ENCODE measurements at places on chromosomes 3 and 15.

- no peak for DNase-seq
These were observed 570.6 kb upstream of the UBE2E2 start for GRCh38 chr3:22632536-22632935.

DNA sequence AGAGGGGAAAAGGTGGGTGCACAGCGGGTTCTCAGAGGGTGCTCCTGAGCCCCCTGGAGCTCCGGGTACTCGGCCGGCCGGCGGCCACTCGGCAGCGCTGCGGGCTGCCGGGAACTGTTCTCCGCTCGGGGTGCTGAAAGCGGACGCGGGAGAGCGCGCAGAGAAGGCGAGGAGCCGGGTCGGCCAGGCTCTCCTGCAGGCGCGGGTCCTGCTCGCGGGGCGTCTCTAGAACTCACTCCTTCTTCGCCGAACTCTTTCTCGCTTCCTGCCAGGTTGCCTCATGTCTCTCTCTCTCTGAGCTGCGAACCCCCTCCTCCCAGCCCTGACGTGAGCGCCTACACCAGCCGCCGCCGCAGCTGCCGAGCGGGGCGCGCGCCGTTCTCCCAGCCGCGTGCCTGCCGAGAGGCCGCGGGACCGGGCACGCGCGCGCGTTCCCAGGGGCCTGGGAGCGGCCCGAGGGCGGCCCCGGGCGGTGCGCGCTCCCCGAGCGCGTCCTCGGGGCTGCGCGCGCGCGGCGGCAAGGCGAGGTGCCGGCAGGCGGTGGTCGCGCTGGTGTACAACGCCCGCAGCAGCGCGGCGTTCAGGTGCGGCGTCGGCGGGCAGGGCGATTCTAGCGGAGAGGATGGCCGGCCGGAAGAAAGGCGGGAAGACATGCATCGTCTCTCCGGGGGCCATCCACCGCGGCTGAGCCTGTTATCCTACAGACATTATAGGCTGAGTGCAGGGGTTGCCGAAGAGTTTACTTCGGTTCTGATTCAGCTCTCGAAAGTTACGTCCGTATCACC is at the start of gene PEX5L:
PEX5L (minus strand) TSS at position 267 of the 785 bp plus-strand sequence. CDS start 338 bp downstream, outside the sequence.
- no peak for DNase-seq

DNA sequence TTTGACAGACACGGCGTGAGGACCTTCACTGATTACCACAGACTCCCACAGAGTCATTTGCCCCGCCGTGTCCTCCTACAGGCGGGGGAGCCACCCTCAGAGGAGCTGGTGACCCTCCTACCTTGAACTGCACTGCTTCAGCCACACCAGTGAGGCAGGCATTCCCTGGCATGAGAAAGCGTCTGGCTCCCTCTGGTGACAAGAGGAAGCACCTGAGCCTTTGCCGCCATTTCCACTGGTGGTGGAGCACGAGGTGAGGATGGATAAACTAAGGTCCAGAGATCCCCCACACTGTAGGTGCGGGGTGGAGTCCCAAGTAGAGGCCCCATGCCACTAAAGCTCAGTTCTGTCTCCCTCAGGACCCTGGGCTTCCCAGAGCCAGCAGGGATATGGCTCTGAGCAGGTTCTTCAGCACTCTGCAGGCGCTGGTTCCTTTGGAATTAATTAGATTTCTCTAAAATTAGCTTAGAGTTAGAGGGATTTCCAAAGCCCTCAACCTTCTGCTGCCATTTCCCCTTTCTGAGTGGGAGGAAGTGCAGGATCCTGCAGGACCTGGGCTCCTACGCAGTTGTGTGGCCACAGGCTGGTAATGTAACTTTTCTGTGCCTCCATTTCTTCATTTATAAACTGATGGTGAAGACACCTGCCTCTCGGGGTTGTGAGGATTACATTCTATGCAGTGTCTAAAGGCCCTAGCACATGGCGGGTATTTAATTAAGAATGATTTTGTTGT is 224.0 kb downstream of the SLCO3A1 start:
- peak; percentile 71 for DNase-seq

DNA sequence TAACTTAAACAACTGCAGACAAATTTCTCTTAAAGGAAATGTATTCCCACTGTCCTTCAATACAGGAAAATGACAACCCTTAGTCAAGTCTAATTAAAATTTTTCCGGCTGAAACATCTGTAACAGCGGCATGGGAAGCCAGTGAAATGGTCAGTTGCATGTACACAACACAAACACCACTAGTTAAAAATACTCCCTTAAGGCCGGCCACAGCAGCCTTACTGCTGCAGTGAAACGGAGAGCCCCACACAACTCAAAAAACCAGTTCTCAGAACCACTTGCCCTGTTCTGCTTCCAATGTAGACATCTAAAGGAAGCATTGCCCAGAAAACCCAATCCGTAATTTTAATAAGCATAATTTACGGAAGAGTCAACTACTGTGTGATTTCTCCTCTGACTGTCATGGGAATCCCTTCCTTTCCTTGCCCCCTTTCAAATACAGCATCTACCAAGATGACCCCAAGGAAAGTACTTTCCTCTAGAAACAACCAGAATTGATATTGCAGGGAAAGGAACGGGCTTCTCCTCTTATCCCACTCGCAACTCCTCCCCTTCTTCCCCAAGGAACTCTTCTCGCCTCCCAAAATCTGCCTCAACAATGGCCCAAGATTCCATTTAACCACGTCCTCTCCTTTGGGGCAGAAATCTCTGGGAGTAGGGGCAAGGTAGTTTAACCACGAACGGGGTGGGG is 1.6 kb downstream of the FBN1 start:
- no peak for DNase-seq

DNA sequence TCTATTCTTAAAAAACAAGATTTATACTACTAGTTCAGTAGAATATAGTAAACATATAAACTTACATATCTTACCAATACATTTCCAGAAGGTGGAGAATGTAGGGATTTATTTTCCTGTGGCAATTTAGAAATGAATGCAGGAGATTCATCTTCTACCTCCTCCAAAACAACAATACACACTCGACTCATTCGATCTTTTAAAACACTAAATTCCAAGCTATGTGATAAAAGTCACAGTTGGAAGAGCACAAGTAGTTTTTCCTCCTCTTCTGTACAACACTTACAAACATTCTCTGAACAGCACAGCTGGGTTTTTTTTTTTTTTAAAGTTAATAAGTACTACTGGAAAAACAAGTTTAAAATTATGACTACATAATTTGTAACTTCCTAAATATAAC is 1.4 kb downstream of the ANKRD28 start:
- DNase-seq = no peak

GRCh38 chr3:105533960-105534359 is 167.3 kb downstream of the ALCAM start:
- no peak for DNase-seq

DNA sequence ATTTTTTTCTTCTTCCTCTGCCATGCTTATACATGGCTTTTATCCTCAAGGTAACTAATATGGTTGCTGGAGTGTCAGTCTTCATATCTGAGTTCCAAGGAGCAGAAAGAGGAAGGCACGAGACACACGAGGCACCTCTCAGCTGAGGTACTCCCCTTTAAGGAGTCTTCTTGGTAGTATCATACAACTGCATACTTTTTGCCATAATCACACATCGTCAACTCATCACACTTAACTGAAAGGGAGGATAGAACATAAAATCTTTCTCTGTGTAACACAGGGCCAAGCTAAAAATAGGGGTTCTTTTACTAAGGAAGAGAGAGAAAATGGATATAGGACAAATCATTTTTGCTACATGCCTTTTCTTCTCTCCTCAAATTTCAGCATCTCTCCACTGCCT is 104.2 kb downstream of the OXSM start:
- no peak for DNase-seq

GRCh38 chr3:70250492-70250891 is 61.9 kb downstream of the MDFIC2 start:
- no peak for DNase-seq

- DNase-seq = no peak
These were observed 66.1 kb upstream of the DLG1 start for GRCh38 chr3:197364410-197365071.

DNA sequence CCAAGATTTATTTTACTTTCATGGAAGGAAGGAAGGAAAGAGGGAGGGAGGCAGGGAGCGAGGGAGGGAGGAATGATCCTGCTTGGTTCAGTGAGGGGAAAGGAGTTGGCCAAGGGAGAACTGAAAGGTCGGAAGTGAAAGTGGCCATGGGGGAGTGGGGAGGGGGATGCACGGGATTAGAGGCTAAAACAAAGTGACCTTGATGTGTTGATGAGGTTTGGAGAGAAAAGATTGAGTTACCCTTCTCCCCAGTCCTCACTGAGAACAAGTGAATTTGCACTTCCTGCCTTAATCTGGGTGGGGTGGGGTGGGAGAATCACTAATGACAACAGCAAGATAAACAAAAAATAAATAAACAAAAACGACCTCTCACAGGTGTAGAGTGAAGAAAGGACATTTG is 212.0 kb upstream of the TLE3 start:
- no peak for DNase-seq

DNA sequence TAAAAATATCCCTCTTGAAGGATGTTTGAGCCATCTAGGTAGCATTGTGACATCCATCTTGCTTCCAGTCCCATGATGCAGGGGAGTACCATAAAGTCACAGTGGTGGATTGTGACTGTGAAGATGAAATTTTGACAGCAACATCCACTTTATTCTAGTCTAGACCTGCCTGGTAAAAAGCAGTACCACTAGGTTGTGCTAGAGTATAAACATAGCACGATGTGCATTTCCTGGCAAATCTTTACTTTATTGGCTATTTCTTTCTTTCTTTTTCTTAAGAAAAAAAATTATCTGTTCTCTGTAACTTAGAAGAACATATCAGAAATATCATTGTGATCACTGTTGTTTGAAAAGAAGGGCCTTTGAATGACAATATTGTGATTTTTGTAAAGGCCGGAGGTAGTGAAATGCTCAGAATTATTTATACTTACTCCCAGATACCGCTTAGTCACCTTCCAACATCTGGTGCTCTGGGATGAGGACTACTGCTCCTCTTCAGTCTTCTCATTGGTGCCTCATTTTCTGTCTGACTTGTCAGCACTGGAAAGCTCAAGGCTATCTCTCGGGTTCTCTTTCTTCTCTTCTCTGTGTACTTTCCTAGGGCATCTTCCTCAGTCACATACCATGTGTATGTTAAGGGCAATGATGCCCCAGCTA is 35.6 kb downstream of the AGBL1 start:
- no peak for DNase-seq

DNA sequence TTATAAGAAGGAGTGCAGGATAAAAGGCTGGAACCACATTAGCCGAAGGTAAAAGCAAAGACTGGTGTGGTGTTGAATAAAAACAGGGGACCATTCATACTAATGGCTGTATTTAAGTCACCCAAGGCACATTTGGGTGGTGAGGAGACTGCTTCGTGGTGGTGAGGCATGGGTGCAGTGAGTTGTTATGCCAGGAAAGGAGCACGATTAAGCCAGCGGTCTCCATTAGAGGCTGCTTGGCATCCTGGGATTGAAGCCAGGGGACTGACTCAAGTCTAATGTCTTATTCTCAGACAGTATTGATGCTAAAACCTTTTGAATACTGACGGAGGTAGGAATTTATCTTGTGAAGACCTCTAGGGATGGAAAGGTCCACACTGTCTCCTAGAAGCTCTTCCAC is 21.9 kb downstream of the FEM1B start:
- DNase-seq = no peak

GRCh38 chr3:147311716-147312115 is 94.6 kb downstream of the ZIC4 start:
- DNase-seq = no peak

- no peak for DNase-seq
These were observed 116.3 kb downstream of the AKAP13 start for GRCh38 chr15:85496551-85497171.

GRCh38 chr3:37291275-37291700 is 116.9 kb upstream of the LRRFIP2 start:
- DNase-seq = no peak

GRCh38 chr15:61116825-61117224 is 112.3 kb downstream of the RORA start:
- DNase-seq = no peak

DNA sequence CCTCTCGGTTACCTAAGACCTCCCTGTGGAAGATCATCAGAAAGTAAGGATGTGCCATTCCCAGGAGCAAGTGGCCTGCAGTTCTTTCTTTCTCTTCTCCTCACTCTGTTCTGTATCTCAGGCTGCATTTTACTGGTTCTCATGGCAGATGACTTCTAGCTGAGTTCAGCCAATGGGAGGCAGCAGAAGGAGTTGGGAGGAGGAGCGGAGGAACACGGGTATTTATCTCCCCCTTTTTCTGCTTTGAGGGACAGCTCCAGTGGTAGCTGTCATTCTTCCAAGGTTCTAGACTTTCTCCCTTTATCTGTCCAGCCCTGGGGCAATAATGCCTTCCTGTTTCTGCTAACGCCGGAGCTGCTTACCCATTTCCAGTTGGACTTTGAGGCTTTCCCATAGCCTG is 339.9 kb downstream of the NR2F2 start:
- DNase-seq = no peak

Data from CD4-positive, alpha-beta T cell treated with Interleukin-17A for 1 hour (primary cell).